Activated CD4-positive, alpha-beta T cell treated with anti-CD3 and anti-CD28 coated beads for 36 hours (primary cell): ENCODE measurements at places on chromosomes 4 and X. TPM values are rescaled to one million over a fixed set of nuclear protein-coding genes. Genes with fewer than 3 reads are reported as not detected.
A peak's percentile ranks its signal among the peaks of the same experiment; 100 is the strongest.

MMGT1 gene
- 18.1 TPM for total RNA-seq

FGFR3 gene
- not detected for total RNA-seq

TBL1X gene
- total RNA-seq = 24.2 TPM

IL21 gene
- 65.1 TPM for total RNA-seq

PAPSS1 gene
- total RNA-seq = 37.6 TPM

DNA sequence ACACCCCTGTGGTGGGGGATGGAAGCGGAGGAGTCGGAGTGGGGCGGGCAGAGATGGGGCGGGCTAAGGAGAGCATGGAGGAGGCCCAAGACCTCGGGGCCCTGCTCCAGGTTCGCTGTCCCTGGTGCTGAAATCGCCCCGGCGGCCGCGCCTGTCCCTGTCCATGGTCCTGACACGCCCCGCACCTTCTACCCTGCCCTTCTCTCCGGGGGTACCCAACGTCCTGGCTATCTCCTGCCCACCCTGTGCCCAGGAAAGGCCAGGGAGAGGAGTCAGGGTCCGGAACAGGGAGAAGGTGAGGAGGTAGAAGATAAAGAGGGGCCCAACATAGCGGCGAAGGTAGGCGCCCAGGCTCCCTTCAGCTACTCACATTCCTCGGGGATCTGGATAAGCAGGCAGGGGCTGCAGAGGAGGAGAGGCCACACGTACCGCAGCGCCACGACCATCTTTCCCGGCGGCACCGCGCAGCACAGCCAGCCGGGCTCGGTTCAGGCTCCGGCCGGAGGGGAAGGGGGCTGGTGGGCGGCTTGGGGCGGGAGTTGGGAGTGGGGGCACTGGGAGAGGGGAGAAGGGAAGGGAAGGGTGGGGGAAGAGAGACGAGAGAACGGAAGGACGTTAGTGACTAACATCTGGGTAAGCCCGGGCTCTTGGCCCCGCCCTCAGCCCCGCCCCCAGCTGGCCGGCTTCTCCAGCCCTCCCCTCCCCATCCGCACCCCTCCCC lies 10.4 kb downstream of the L1CAM start:
- no peak overlapping the region for H3K27ac ChIP-seq
- H3K27me3 ChIP-seq = peaks cover 7% of the 10 kb centered on the region
- no peak overlapping the region for H3K4me3 ChIP-seq
- no peaks in the 10 kb centered on the region for H3K36me3 ChIP-seq

DNA sequence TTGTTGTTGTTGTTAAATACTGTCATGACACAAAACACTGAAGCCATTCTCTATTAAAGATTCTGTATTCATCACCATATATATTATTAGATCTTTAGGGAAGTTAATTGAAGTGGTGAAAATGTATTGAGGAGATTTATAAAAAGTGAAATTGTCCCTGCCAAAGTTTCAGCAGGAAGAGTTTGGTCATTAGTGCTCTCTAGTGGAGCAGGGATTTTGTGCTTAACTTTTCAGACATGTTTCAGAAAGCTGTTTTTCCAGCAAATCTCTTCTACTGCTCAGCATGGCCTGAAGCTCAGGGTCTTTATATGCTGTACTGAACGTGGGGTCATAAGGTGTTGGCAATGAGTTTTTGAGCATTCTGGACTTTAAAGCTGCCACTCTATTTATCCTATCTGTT lies 36.7 kb upstream of the CXXC4 start:
- no peak overlapping the region for H3K27ac ChIP-seq
- no peaks in the 10 kb centered on the region for H3K27me3 ChIP-seq
- H3K4me1 ChIP-seq = no peaks in the 10 kb centered on the region
- H3K4me3 ChIP-seq = no peak overlapping the region

GRCh38 chr4:35938936-35939335 lies 305.4 kb downstream of the ARAP2 start:
- no peaks in the 10 kb centered on the region for H3K27me3 ChIP-seq
- H3K4me1 ChIP-seq = no peaks in the 10 kb centered on the region
- DNase-seq = no peak
- no peak overlapping the region for H3K27ac ChIP-seq
- no peaks in the 10 kb centered on the region for H3K36me3 ChIP-seq
- no peak overlapping the region for H3K4me3 ChIP-seq

GRCh38 chr4:30838331-30838730 lies 118.2 kb downstream of the PCDH7 start:
- H3K4me1 ChIP-seq = no peaks in the 10 kb centered on the region
- H3K27ac ChIP-seq = no peak overlapping the region
- H3K4me3 ChIP-seq = no peak overlapping the region
- H3K27me3 ChIP-seq = no peaks in the 10 kb centered on the region

GRCh38 chr4:162274354-162274753 lies 110.6 kb upstream of the FSTL5 start:
- no peaks in the 10 kb centered on the region for H3K27me3 ChIP-seq
- no peaks in the 10 kb centered on the region for H3K4me1 ChIP-seq
- H3K4me3 ChIP-seq = no peak overlapping the region
- no peak for DNase-seq
- no peaks in the 10 kb centered on the region for H3K36me3 ChIP-seq
- no peak overlapping the region for H3K27ac ChIP-seq

- H3K27ac ChIP-seq = no peak overlapping the region
- no peaks in the 10 kb centered on the region for H3K36me3 ChIP-seq
- peaks cover 6% of the 10 kb centered on the region for H3K27me3 ChIP-seq
- H3K4me3 ChIP-seq = no peak overlapping the region
Observed at GRCh38 chr4:18513861-18514260, 492.3 kb upstream of the LCORL start.

DNA sequence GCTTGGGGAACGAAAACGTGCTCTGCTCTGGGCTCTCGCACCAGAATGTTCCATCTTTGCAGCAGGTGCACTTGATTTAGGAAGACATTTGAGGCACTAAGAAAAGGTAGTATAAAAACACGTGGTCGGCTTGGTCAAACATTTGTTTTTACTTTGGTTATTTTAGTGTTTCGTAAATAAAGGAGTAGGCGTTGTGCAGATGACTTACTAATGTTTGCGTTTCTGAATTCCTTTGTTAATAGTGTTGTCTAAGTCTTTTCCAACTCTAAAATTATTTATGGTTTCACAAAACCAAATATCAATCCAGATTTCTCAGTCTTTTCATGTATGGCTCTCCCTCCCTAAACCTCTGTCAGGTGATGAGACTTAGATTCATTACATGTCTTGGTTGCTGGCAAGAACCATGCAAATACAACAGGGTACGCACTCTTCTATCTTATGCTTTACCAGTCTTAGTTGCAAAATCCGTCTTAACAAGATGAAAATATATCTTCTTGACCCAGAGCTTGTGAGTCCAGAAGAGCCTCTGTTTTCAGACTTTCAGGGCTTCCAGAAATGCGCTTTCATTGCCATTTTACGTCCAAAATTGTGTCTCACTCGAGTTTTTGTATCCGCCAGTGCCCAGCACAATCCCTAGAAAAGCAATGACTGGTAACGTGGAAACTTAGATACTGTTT lies 686 bp downstream of the MTHFD2L start:
- H3K4me1 ChIP-seq = peaks cover 19% of the 10 kb centered on the region
- H3K4me3 ChIP-seq = peak overlapping the region; percentile 91
- peaks cover 23% of the 10 kb centered on the region for H3K36me3 ChIP-seq
- H3K27ac ChIP-seq = peak overlapping the region; percentile 93
- DNase-seq = no peak

- H3K36me3 ChIP-seq = peaks cover 19% of the 10 kb centered on the region
- no peak for DNase-seq
- peaks cover 41% of the 10 kb centered on the region for H3K4me1 ChIP-seq
- H3K27ac ChIP-seq = peak overlapping the region; percentile 76
Observed at GRCh38 chrX:49040376-49040955, 2.7 kb downstream of the TFE3 start.

- DNase-seq = no peak
- peaks cover 4% of the 10 kb centered on the region for H3K36me3 ChIP-seq
- peak overlapping the region; percentile 84 for H3K27ac ChIP-seq
- no peaks in the 10 kb centered on the region for H3K27me3 ChIP-seq
- H3K4me1 ChIP-seq = peaks cover 37% of the 10 kb centered on the region
Observed at GRCh38 chr4:52822583-52822971, 39.5 kb upstream of the RASL11B start.

- H3K4me3 ChIP-seq = no peak overlapping the region
- no peak overlapping the region for H3K27ac ChIP-seq
- no peaks in the 10 kb centered on the region for H3K27me3 ChIP-seq
- H3K4me1 ChIP-seq = peaks cover 7% of the 10 kb centered on the region
Observed at GRCh38 chrX:51376672-51377071, 44.0 kb downstream of the NUDT10 start.

GRCh38 chr4:170089668-170090351 lies at the start of gene AADAT:
Gene AADAT (minus strand): TSS chr4:170089956. CDS start chr4:170089690, 266 bp downstream.
- peaks cover 9% of the 10 kb centered on the region for H3K4me1 ChIP-seq
- DNase-seq = peak; percentile 60
- no peaks in the 10 kb centered on the region for H3K36me3 ChIP-seq
- no peak within 1 kb of the TSS for H3K27ac ChIP-seq
- peak within 1 kb of the TSS; percentile 58 for H3K4me3 ChIP-seq
- H3K27me3 ChIP-seq = peaks cover 35% of the 10 kb centered on the region

GRCh38 chr4:23023121-23023520 lies 330.4 kb downstream of the GBA3 start:
- H3K4me3 ChIP-seq = no peak overlapping the region
- no peak overlapping the region for H3K27ac ChIP-seq
- no peak for DNase-seq
- no peaks in the 10 kb centered on the region for H3K27me3 ChIP-seq
- H3K4me1 ChIP-seq = no peaks in the 10 kb centered on the region
- no peaks in the 10 kb centered on the region for H3K36me3 ChIP-seq

GRCh38 chr4:31655328-31655727 lies 935.2 kb downstream of the PCDH7 start:
- no peaks in the 10 kb centered on the region for H3K27me3 ChIP-seq
- H3K36me3 ChIP-seq = no peaks in the 10 kb centered on the region

DNA sequence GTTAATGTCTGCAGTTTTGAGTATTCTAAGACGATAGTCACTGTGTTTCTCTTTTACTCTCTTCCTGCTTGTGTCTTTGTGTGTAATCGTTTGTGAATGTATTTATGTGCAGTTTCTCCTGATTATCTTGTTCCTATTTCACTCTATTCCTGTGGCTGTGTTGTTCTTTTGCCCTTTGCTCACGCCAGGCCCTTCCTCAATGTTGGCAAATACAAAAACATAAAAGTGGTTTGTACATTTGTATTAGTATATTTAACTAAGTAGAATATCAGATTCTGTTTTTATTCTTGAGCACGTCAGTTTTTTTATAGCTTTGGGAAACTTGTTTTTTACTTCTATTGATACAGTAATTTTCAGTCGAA lies 107.6 kb upstream of the BMPR1B start:
- no peak overlapping the region for H3K27ac ChIP-seq
- no peak overlapping the region for H3K4me3 ChIP-seq
- H3K36me3 ChIP-seq = peaks cover 10% of the 10 kb centered on the region
- DNase-seq = no peak
- no peaks in the 10 kb centered on the region for H3K27me3 ChIP-seq

DNA sequence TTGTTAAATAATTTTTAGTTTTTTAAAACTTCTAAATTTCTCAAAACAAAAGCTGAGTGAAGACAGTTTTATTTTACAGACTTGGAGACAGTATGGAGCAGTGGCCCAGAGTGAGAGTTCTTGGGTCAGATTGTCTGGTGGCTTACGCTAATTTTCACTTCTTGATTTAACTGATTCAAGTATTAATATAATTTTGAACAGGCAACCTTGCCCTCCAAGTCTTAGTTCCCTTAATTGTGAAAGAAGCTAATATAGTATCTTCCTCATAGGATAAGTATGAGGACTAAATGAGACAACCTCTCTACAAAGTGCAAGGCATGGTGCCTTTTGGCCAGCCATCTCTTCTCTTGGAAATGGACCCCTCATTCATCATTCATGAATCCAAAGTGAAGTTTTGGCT lies 25.4 kb downstream of the ATP7A start:
- no peak overlapping the region for H3K27ac ChIP-seq
- no peaks in the 10 kb centered on the region for H3K27me3 ChIP-seq
- no peak overlapping the region for H3K4me3 ChIP-seq
- DNase-seq = no peak
- H3K4me1 ChIP-seq = no peaks in the 10 kb centered on the region

GRCh38 chr4:8391071-8391470 lies 49.5 kb downstream of the ACOX3 start:
- H3K27me3 ChIP-seq = no peaks in the 10 kb centered on the region
- H3K36me3 ChIP-seq = peaks cover 11% of the 10 kb centered on the region
- no peak overlapping the region for H3K4me3 ChIP-seq
- no peak overlapping the region for H3K27ac ChIP-seq
- H3K4me1 ChIP-seq = peaks cover 4% of the 10 kb centered on the region

- H3K36me3 ChIP-seq = no peaks in the 10 kb centered on the region
- DNase-seq = no peak
- H3K4me3 ChIP-seq = no peak overlapping the region
- no peaks in the 10 kb centered on the region for H3K4me1 ChIP-seq
- peaks cover 22% of the 10 kb centered on the region for H3K27me3 ChIP-seq
- no peak overlapping the region for H3K27ac ChIP-seq
Observed at GRCh38 chr4:588351-588849, 12.3 kb upstream of the TMEM271 start.

- no peak for DNase-seq
- no peak overlapping the region for H3K27ac ChIP-seq
- H3K27me3 ChIP-seq = peaks cover 2% of the 10 kb centered on the region
- H3K4me3 ChIP-seq = no peak overlapping the region
- no peaks in the 10 kb centered on the region for H3K4me1 ChIP-seq
Observed at GRCh38 chrX:110924871-110925270, 129.3 kb upstream of the CHRDL1 start.

DNA sequence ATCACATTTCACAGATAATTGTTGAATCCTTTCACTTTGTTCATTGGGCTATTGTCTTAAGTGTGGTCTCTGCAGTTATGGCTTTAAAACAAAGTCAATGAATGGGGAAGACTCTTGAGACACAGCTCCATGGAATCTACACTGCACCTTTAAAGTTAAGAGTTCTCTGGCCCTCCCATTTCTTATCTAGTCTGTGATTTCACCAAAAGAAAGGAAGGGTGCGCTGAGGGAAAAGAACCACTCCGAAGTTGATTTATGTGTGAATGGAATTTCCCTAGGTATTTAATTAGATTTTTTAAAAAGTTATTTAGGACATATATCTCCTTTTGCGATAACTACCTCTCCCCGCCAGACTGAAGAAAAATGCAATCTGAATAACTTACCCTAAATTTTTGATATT lies 2.5 kb downstream of the SEPTIN11 start:
- no peak overlapping the region for H3K4me3 ChIP-seq
- H3K27ac ChIP-seq = no peak overlapping the region
- H3K4me1 ChIP-seq = peaks cover 13% of the 10 kb centered on the region
- H3K36me3 ChIP-seq = no peaks in the 10 kb centered on the region
- no peak for DNase-seq

GRCh38 chr4:122857160-122857559 lies 30.5 kb downstream of the FGF2 start:
- H3K36me3 ChIP-seq = no peaks in the 10 kb centered on the region
- no peaks in the 10 kb centered on the region for H3K4me1 ChIP-seq
- H3K27ac ChIP-seq = no peak overlapping the region
- DNase-seq = no peak
- H3K27me3 ChIP-seq = peaks cover 21% of the 10 kb centered on the region

- peak overlapping the region; percentile 71 for H3K4me3 ChIP-seq
- H3K36me3 ChIP-seq = no peaks in the 10 kb centered on the region
- peak; percentile 32 for DNase-seq
- peaks cover 3% of the 10 kb centered on the region for H3K27me3 ChIP-seq
Observed at GRCh38 chrX:102546828-102547493, 30.4 kb upstream of the TMSB15A start.
